ENCODE measurements at places on chromosomes 11 and 22.

GRCh38 chr11:9280655-9281301 lies 15.6 kb upstream of the DENND5A start:
- DNase-seq = peak; percentile 71

- no peak for DNase-seq
Observed at GRCh38 chr11:70205049-70205725, 2.1 kb downstream of the FADD start.

DNA sequence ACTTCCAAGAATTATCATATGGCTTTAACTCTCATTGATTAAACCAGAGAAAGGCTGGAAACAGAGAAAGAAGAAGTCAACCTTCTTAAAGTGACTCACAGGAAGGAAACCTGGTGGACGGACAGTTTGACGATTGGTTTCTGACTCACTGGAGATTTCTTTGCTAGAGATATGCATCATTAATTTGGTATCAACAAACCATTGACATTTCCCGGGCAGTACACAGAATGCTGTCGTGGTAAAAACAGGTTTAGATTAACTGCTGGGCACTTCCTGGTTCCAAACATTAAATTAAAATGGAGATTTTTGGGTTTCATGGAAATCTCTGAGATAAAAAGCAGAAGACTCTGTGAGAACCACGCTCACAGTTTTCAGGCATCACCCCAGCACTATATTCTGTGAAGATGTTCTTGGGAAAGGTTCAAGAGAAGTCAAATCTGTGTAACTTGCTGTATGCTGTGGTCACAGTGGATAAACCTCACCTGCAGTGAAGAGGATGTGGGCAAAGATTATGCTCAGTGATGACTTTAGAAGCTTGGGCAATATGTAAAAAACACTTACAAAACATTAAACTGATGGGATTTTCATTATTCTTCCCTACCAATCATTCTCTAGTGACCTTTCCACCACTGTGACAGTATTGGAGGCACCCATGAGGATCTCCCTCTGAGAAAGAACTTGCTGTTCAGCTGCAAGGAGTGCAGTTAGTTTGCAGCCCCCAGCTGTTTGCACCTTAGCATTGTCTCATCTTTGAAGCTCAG lies 61.1 kb upstream of the CD44 start:
- DNase-seq = peak; percentile 57

DNA sequence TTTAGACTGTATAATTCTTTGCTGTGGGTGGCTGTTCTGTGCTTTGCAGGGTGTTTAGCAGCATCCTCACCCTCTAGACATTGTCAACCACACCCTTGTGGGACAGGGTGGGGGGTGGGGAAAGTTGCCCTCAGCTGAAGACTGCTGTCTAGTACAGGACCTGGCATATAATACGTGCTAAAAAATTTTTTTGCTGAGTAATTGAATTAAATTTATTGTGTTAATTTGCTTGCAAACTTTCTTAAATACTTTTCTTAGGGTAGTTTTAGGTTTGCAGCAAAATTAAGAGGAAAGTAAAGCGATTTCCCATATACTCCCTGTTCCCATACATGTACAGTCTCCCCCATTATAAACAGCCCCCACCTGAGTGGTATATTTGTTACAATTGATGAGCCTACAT lies 268.5 kb downstream of the SOX6 start:
- no peak for DNase-seq

Measured in naive thymus-derived CD8-positive, alpha-beta T cell (primary cell).